ENCODE measurements at places on chromosomes 11 and 22.

DNA sequence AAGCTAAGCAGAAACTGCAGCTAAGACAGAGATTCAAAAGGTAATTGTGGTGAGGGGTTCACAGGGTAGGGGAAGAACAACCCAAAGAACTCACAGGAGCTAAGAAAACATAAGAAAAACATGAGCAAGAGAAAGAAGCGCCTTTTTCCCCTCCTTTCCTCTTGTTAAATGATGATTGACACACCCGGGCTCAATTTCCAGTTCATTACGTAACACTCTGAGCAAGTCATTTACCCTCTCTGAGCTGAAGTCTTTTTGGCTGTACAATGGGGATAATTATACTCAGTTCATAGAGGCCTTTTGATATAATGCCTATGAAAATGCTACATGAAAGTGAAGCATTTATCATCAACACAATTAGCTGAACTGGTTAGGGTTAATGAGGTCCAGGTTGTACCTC is 17.2 kb downstream of the LRP4 start:
- no peak overlapping the region for H3K4me3 ChIP-seq
- no peak overlapping the region for H3K27ac ChIP-seq
- no peaks in the 10 kb centered on the region for H3K27me3 ChIP-seq
- H3K4me1 ChIP-seq: peaks cover 31% of the 10 kb centered on the region
- no peak for DNase-seq

DNA sequence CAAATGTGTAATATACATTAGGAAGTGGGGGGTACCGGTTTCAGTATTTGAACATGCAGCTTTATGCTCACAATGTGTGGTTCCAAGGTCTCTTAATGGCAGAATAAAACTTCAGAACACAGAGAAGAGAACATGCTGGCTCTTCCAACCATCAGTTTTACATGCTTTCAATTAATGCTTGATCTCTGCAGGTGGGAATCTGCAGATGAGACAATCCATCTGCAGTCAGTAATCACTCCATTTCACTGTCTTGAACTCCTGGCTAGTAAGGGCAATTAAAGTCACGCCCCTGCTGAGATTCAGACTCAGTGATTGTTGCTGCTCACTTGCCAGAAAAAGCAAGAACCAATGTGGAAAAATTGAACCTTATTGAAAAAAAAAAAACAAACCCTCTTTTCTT is 945.7 kb downstream of the DLG2 start:
- H3K27me3 ChIP-seq: no peaks in the 10 kb centered on the region
- DNase-seq: no peak
- H3K4me3 ChIP-seq: no peak overlapping the region
- H3K36me3 ChIP-seq: no peaks in the 10 kb centered on the region
- H3K27ac ChIP-seq: no peak overlapping the region

DNA sequence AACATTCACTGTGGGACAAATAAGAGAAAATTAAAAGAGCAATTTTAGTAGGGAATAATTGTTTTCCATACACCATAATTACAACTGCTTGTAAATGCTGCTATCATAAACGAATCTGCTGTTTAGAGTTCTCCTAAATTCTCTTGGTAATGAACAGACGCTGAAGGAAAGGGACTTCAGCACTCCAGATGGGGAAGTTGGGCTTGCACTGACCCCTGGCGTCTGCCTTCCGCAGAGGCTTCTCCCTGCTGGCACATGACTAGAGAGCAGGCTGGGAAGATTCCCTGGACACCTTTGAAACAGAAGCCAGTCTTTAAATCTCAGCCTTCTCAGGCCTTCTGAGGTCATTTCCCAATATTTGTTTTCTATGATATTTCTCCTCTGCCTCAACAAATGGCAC is 84.1 kb downstream of the NXPE2 start:
- no peak for DNase-seq
- no peak overlapping the region for H3K4me3 ChIP-seq
- no peaks in the 10 kb centered on the region for H3K27me3 ChIP-seq

- no peak overlapping the region for H3K4me3 ChIP-seq
- peaks cover 22% of the 10 kb centered on the region for H3K4me1 ChIP-seq
- DNase-seq: no peak
- peaks cover 29% of the 10 kb centered on the region for H3K36me3 ChIP-seq
Measured at GRCh38 chr11:62603072-62603408, 1.4 kb upstream of the MTA2 start.

GRCh38 chr22:32044477-32044876 is 1.4 kb downstream of the SLC5A1 start:
- DNase-seq: no peak
- no peaks in the 10 kb centered on the region for H3K4me1 ChIP-seq
- H3K4me3 ChIP-seq: no peak overlapping the region
- H3K27ac ChIP-seq: no peak overlapping the region

DNA sequence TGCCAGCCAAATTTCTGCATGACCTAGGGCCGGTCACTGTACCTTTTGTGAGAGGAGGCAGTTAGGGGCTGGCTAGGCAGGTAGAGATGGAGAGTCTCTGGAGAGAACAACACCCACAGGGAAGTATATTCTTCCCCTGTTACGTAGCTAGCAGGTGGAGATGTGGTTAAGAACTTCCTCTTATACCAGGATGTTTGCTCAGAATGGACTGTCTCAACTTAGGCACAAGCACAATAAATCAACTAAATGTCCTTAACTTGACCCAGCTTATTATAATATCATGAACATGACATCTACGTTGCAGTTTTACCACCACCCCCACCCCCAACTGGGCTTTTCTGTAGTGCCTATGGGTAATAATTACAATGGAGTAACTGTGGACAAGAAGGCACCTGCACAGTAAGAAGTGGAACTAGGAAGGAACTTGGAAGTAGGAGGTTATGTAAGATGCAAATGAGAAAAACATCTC is 60.7 kb upstream of the MPEG1 start:
- H3K4me3 ChIP-seq: no peak overlapping the region
- no peaks in the 10 kb centered on the region for H3K4me1 ChIP-seq
- no peak for DNase-seq
- peak overlapping the region; percentile 78 for H3K27ac ChIP-seq
- no peaks in the 10 kb centered on the region for H3K27me3 ChIP-seq

DNA sequence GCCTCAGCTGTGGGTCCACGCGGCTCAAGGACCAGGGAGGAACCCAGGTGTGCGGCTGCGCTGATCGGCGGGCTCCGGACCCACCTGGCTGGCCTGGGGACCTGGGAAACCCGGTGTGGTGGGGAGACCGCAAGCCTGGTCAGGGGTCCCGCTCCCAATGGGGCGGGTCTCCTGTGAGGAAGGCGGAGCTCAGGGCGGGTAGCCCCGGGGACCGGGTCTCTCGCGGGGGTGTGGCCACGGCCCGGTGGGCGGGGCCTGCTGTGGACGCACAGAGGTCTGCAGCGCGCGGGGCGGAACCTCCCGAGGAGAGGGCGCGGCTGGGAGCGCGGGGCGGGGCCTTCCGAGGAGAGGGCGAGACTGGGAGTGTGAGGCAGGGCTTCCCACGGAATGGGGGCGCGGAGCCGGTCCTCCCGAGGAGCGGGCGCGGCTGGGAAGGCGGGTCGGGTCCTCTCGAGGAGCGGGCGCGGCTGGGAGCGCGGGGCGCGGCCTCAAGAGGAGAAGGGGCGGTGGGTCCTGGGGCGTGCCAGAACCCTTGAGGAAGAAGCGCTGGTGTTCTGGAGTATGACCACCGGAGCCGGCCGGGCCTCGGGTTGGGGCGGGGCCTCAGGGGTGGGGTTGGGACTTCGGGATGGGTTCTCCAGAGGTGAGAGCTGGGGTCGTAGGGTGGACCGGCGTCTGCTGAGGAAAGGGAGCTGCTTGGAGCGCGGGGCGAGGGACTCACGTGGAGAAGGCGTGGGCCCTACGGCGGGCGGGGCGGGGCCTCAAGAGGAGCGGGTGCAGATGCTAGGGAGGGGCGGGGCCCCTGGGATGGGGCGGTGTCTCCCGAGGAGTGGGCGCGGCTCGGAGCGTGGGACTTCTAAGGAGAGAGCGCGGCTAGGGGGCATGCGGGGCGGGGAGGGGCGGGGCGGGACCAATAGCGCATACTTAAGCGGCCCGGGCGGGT is 20.8 kb downstream of the DGCR6L start:
- peaks cover 51% of the 10 kb centered on the region for H3K27me3 ChIP-seq
- no peak overlapping the region for H3K27ac ChIP-seq
- H3K36me3 ChIP-seq: no peaks in the 10 kb centered on the region
- H3K4me1 ChIP-seq: peaks cover 17% of the 10 kb centered on the region

DNA sequence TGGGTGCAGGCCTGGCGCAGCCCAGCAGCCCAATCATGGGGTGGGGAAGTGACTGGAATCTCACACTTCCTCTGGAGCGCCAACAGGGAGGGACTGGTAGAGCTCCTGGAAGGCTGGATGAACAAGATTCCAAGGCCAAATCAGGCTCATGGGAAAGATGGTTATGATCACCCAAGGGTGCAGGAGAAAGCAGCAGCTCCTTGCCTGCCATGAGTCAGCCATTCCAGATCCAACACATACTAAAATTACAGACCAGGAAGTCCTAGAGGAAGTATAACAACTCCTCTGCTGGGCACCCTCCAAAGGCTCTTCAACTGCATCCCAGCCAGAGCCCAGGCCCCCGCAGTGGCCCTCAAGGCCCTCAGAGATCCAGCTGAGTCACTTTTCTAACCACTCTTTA is 427.3 kb downstream of the TENM4 start:
- no peaks in the 10 kb centered on the region for H3K36me3 ChIP-seq
- H3K4me1 ChIP-seq: no peaks in the 10 kb centered on the region
- DNase-seq: no peak
- H3K4me3 ChIP-seq: no peak overlapping the region
- H3K27ac ChIP-seq: no peak overlapping the region

- no peak for DNase-seq
- H3K27me3 ChIP-seq: no peaks in the 10 kb centered on the region
- H3K27ac ChIP-seq: no peak overlapping the region
Measured at GRCh38 chr11:18223591-18224387, 12.8 kb downstream of the SAA4 start.

DNA sequence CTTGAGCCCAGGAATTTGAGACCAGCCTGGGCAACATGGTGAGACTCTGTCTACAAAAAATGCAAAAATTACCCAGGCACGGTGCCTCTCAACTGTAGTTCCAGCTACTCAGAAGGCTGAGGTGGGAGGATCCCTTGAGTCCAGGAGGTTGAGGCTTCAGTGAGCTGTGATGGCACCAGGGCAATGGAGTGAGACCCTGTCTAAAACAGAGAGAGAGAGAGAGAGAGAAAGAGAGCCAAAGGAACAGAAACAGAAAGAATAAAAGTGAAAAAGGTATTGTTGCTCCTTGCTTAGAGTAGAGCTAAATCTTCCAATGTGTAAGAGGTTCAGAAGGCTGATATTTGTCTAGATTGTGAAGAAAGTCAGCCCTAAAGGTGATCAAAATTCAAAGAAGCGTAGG is 8.9 kb upstream of the ETS1 start:
- peaks cover 10% of the 10 kb centered on the region for H3K4me1 ChIP-seq
- peak overlapping the region; percentile 33 for H3K27ac ChIP-seq
- no peak for DNase-seq
- no peaks in the 10 kb centered on the region for H3K36me3 ChIP-seq

DNA sequence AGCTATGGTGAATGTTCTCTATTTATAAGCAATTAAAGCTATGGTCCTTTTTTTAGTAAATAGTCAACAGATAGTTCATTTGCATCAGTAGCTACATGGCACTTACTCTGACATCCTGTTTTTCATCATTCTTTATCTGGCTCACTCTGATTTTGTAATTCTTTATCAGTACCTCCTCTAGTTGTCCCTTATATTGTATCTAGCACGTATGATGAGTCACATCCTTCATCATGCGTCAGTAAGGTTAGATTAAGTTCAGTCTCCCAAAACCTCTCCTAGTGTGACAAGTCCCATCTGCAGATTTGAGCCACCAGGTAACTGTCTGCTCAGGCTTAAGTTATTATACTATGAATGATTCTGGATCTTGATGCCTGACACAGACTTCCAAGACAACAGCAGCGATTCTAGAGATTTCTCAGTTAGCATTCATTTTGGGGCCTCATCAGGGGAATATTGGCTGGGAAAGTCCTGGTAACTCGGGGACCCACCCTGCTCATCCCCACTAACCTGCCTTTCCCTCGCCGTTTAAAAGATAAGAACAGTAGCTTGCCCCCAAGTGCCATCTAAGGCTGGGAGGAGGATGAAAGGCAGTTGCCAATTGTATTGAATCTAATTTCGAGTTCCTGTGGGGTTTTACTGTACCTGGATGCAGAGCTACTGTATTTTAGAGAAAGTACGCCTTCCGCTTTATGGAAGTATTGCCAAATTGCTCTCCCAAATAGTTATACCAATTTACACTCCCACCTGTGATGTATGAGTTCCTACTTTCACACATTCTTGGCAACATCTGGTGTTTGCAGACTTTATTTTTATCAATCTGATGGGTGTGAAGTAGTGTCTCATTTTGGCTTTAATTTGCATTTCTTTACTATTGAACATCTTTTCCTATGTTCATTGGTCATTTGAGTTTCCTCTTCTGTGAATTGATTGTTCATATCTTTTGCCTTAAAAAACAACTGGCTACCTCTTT is 55.9 kb downstream of the ZC3H12C start:
- DNase-seq: no peak
- H3K4me3 ChIP-seq: no peak overlapping the region
- H3K27ac ChIP-seq: no peak overlapping the region
- H3K4me1 ChIP-seq: no peaks in the 10 kb centered on the region

- no peak overlapping the region for H3K4me3 ChIP-seq
- peaks cover 13% of the 10 kb centered on the region for H3K27me3 ChIP-seq
- H3K36me3 ChIP-seq: no peaks in the 10 kb centered on the region
- DNase-seq: peak; percentile 43
- H3K4me1 ChIP-seq: no peaks in the 10 kb centered on the region
Measured at GRCh38 chr11:64531906-64532312, 59.1 kb upstream of the SLC22A12 start.

- H3K4me3 ChIP-seq: no peak overlapping the region
- no peak overlapping the region for H3K27ac ChIP-seq
- H3K27me3 ChIP-seq: no peaks in the 10 kb centered on the region
Measured at GRCh38 chr11:115255006-115255762, 249.0 kb downstream of the CADM1 start.

DNA sequence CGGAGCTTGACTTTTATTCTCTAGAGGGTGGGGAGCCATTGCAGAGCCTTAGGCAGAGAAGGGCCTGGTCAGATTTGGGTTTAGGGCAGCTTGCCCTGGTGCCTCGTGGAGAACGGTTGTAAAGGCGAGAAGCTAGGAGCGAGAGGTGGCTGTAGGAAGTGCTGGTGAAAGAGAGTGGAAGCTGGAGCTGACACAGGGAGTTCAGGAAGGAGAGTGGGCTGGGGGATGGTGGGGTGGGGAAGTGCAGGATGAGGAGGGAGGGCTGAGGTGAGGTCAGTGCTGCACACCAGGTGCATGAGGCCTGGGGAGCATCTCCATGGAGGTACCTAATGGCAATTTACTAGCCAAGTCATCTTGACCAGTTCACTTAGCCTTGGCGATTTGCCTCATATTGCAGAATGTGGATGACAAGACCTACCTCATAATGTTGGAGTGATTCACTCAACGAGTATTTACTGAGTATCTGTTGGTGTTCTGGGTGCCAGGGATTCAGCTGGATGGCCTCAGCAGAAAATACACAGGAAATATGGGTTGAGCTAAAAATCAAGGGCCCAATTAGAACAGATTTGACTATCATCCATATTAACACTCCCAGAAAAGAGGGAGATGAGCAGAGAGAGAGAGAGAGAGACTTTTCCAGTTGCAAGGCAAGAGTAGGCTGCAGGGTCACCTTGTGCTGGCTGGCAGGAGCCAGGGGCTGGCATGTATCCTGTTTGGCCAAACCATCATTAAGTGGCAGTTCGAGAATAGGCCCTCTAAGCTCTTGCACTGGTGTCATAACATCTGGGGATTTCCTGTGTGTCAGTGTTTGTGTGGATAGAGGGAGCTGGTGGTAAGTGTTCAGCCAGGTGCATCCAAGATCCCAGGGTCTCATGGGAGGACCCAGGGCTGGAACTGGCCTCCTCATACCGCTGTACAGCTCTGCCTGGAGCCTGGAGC is 44.4 kb upstream of the CLDN5 start:
- no peak for DNase-seq
- H3K4me1 ChIP-seq: peaks cover 19% of the 10 kb centered on the region
- peaks cover 18% of the 10 kb centered on the region for H3K27me3 ChIP-seq
- H3K27ac ChIP-seq: no peak overlapping the region
- no peaks in the 10 kb centered on the region for H3K36me3 ChIP-seq
- H3K4me3 ChIP-seq: no peak overlapping the region

Data from spleen (tissue), 13 donors.